ENCODE measurements at places on chromosomes 6 and 20.

DNA sequence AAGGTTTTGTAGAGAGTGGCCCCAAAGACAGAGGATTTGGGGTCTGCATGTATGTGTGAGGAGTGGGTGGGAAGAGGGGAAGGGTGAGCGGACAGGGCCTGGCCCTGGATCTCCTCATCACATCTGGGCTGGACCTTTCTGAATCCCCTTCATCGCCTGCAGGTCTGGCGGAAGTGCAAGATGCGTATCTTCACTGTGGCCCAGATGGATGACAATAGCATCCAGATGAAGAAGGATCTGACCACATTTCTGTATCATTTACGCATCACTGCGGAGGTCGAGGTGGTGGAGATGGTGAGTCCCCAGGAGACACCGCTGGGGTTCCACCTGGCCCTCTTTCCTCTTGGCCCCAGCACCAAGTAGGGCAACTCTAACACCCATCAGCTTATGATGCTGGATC, 24.4 kb downstream of the SLC12A5 start:
- DNase-seq: no peak

DNA sequence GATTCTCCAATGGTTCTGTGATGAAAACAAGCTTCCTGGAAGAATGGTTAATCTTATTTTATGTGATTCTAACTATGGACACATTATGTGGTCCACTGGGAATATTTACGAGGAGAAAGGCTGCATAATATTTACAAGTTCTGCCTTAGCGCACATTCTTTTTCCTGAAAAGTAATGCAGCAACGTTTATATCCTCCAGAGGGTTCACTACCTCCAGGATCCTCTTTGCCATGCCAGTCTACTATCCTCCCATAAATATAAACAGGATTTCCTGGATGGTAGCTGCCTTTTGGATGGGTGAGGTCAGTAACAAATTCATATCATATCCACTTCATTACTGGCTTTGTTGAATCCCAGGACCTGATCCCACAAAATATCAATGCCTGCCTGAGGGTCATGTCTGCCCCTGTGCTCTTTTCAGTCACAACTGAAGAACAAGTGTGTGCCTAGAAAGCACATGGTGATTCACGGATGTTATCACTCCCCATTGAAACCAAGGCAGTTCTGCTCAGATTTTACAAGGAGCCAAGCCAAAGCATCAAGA, 30.4 kb downstream of the ADGRF5 start:
- DNase-seq: no peak

- DNase-seq: peak; percentile 75
These were observed 182.5 kb downstream of the CDC5L start for GRCh38 chr6:44569931-44570385.

GRCh38 chr6:45829873-45830272, 185.8 kb downstream of the CLIC5 start:
- DNase-seq: no peak

DNA sequence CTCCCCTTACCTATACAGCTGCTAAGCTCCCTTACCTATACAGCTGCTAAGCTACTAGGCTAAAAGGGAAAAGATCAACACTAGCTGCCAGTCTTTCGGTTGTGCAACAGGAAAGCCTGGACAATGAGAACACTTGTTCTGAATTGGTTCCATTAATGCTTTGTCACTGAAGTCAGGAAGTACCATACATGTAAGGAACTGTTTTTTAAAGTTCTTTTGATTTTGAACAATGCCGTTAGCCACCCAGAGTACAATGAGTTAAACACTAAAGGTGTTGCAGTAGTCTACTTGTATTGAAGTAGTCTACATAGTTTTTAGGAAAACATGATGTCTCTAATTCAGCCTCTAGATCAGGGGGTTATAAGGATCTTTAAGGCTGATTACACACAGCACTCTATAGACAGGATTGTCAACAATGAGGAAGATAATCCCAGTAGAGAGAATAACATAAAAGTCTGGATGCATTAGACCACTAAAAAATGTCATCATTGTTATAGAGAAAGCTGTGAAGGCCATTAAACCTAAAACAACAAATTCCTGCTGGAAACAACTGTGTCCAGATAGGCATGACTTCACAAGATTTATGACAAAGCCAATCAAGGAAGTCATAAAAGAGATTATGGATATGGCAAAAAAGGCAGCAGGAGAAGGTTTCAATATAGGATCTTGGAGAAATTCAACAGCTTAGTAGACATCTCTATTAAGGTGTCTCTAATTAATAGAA, 306.3 kb downstream of the PHF3 start:
- no peak for DNase-seq

- no peak for DNase-seq
These were observed 113.7 kb upstream of the DTNBP1 start for GRCh38 chr6:15776458-15776980.

GRCh38 chr6:20024316-20024673, 187.1 kb downstream of the ID4 start:
- no peak for DNase-seq

Measured in fibroblast of skin of right biceps (primary cell).